ENCODE measurements at places on chromosomes 3 and 15. TPM values are rescaled to one million over a fixed set of nuclear protein-coding genes. Genes with fewer than 3 reads are reported as not detected.
A peak's percentile ranks its signal among the peaks of the same experiment; 100 is the strongest.

GRCh38 chr3:30597131-30597768, 9.2 kb upstream of the TGFBR2 start:
- H3K27me3 ChIP-seq = no peaks in the 10 kb centered on the region
- no peaks in the 10 kb centered on the region for H3K36me3 ChIP-seq
- peak; percentile 57 for DNase-seq
- H3K27ac ChIP-seq = peak overlapping the region; percentile 25

Gene SUMF1
- 11.5 TPM for polyA plus RNA-seq

DNA sequence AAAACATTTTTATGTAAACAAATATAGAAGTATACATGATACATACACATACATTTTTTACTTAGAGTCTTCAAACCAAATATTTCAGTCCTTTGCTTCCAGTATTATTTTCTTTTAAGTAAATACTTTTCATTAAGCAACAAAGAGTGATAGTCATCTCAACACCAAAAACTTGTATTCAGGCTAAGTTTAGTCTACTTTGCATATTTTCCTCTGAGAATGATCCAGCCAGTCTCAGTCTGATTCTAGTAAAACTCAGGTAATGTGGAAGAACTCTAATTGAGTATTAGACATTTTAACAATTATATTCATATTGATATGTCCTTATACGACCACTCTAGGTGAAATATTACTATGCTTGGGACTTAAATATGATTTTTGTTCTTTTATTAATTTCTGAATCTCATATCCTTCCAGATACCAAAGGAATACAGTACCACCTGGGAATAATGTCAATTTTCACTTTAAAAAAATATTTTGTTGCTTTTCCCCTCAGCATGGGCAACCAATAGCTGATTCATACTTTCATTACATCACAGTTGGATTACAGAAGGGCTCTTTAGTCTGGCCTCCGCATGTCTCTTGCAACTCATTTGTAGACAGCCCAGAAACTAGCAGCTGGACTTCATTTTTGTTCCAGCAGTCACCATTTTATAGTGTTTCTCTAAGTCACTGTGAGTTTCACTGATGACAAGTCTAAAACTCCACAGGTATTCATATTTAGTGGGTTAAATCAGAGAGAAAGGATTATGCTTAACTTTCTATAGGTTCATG, 390.4 kb downstream of the ZBTB20 start:
- H3K36me3 ChIP-seq = no peaks in the 10 kb centered on the region
- H3K27ac ChIP-seq = no peak overlapping the region
- no peaks in the 10 kb centered on the region for H3K27me3 ChIP-seq
- no peak overlapping the region for H3K4me3 ChIP-seq
- peak; percentile 46 for DNase-seq

Gene NTRK3
- polyA plus RNA-seq = 5.0 TPM

DNA sequence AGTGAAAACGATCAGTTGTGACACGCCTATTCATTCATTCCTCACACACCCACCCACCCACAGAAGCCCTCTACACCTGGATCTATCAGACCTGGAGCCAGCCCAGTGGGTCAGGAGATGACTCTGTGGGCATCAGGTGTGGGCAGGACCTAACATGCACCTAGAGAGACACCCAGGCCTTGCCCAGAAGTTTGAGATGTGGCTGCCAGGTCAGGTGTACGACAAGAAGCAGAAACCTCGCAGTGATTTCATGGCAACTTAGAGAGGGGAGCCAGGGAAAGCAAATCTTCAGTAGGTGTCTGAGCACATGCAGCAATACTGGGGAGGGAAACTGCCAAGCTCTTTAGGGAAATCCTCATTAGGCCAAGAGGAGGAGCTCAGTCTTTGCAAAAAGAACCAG, 264.7 kb upstream of the ROPN1 start:
- peak overlapping the region; percentile 62 for H3K27ac ChIP-seq
- no peak for DNase-seq
- peaks cover 20% of the 10 kb centered on the region for H3K4me1 ChIP-seq
- H3K4me3 ChIP-seq = no peak overlapping the region
- H3K27me3 ChIP-seq = no peaks in the 10 kb centered on the region

Gene NR2E3
- polyA plus RNA-seq = 0.77 TPM

Gene MB21D2
- 6.5 TPM for polyA plus RNA-seq

Gene KPNA4
- polyA plus RNA-seq = 6.5 TPM

Gene CFAP92
- 0.27 TPM for polyA plus RNA-seq

- H3K4me3 ChIP-seq = no peak overlapping the region
- no peak overlapping the region for H3K27ac ChIP-seq
- H3K36me3 ChIP-seq = no peaks in the 10 kb centered on the region
- H3K27me3 ChIP-seq = no peaks in the 10 kb centered on the region
Measured at GRCh38 chr3:174232658-174233429, 626.3 kb upstream of the NAALADL2 start.

DNA sequence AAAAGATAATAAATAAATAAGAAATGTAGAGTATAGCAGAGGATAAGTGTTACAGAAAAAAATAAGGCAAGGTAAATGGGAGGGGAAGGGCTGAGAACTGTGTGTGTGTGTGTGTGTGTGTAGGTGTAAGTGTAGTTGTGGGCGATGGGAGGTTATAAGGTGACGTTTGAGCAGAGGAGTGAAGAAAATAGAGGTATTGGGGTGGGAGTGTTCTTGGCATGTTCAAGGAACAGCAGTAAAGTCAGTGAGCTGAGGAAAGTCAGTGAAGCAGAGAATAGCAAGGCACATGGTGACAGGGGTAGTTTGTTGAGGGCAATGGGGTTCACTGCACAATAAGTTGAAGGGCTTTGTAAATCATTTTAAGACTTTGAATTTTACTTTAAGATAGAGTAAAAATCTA, 30.9 kb upstream of the ZNF148 start:
- no peak overlapping the region for H3K4me3 ChIP-seq
- no peaks in the 10 kb centered on the region for H3K27me3 ChIP-seq
- no peak for DNase-seq

DNA sequence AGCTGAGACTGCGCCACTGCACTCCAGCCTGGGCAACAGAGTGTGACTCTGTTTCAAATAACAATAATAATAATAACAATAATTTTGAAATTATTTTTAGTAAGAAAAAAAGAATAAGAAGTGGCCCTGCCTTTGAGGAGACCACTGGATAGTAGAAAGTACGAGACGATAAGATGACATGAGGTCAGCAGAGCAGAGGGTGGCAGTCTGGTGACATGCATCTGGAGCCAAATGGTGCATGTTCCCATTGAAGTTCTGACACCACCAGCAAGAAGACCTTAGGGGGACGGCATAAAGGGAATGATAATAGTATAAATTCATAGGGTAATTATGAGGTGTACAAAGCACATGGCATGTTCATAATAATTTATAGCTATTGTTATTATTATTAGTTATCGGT, 542.2 kb upstream of the TBL1XR1 start:
- H3K4me3 ChIP-seq = no peak overlapping the region
- H3K27ac ChIP-seq = no peak overlapping the region
- H3K27me3 ChIP-seq = no peaks in the 10 kb centered on the region
- no peaks in the 10 kb centered on the region for H3K4me1 ChIP-seq
- H3K36me3 ChIP-seq = no peaks in the 10 kb centered on the region
- no peak for DNase-seq

GRCh38 chr3:115071601-115072000, 75.5 kb downstream of the ZBTB20 start:
- H3K27me3 ChIP-seq = no peaks in the 10 kb centered on the region
- no peaks in the 10 kb centered on the region for H3K4me1 ChIP-seq

Gene SEMA4B
- polyA plus RNA-seq = 20.2 TPM

GRCh38 chr3:177930771-177931170, 605.5 kb upstream of the KCNMB2 start:
- H3K36me3 ChIP-seq = no peaks in the 10 kb centered on the region
- DNase-seq = no peak
- no peak overlapping the region for H3K4me3 ChIP-seq
- H3K4me1 ChIP-seq = peaks cover 16% of the 10 kb centered on the region
- H3K27ac ChIP-seq = no peak overlapping the region

DNA sequence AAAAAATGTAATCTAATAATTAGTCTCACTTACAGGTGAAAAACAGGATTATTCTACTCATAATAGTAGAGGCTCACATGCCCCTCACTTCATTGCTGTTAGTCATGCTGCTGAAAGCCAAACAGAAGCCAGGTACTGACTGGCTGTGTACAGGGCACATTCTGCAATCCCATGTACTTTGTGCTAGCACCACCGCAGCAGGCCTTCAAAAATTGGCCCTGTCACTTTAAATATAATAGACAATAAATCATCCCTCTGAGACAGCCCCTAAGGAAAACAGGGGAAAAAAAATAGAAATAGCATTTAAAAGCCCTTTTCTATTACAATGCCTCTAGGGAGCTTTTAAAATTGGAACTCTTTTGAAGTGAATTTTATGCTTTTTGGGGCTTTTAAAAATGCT, 723.8 kb downstream of the TUSC7 start:
- H3K4me3 ChIP-seq = no peak overlapping the region
- no peak for DNase-seq

GRCh38 chr3:11653298-11654055, 9.8 kb upstream of the VGLL4 start:
- H3K4me3 ChIP-seq = no peak overlapping the region
- DNase-seq = no peak
- no peaks in the 10 kb centered on the region for H3K4me1 ChIP-seq
- H3K27me3 ChIP-seq = no peaks in the 10 kb centered on the region

DNA sequence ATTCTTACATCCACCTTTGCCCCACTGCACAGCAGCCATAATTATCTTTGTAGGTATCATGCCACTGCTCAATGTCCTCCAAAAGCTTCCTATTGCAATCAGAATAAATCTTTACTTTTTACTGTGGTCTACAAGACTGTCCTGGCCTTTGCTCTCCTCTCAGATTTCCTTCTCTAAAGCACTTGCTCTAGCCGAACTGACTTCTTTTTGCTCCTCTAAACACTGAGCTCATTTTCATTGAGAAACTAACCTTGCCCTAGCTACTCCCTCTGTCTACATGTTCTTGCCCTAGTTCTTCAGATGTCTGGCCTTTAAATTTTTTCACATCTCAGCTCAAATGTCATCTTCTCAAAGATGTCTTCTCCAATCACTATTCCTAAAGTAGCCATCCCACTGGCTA, 342.8 kb downstream of the TBC1D5 start:
- no peaks in the 10 kb centered on the region for H3K4me1 ChIP-seq
- H3K27ac ChIP-seq = no peak overlapping the region
- no peaks in the 10 kb centered on the region for H3K27me3 ChIP-seq
- no peak overlapping the region for H3K4me3 ChIP-seq
- no peak for DNase-seq
- no peaks in the 10 kb centered on the region for H3K36me3 ChIP-seq

Gene NAALADL2
- 0.24 TPM for polyA plus RNA-seq

Gene EPHB1
- 0.56 TPM for polyA plus RNA-seq
